ENCODE measurements at places on chromosomes 16 and 17. TPM values are rescaled to one million over a fixed set of nuclear protein-coding genes. Genes with fewer than 3 reads are reported as not detected.

The SPATA22 gene
- 0.32 TPM for total RNA-seq

The CDRT15L2 gene
- not detected for total RNA-seq

The HOXB2 gene
- 23.4 TPM for total RNA-seq

The HAPSTR1 gene
- 55.2 TPM for total RNA-seq

The KRTAP2-3 gene
- total RNA-seq: not detected

Data from mucosa of gallbladder (tissue), 1 donor.